Activated CD4-positive, alpha-beta T cell treated with anti-CD3 and anti-CD28 coated beads for 24 hours (primary cell): ENCODE measurements at places on chromosomes 16 and 17.

DNA sequence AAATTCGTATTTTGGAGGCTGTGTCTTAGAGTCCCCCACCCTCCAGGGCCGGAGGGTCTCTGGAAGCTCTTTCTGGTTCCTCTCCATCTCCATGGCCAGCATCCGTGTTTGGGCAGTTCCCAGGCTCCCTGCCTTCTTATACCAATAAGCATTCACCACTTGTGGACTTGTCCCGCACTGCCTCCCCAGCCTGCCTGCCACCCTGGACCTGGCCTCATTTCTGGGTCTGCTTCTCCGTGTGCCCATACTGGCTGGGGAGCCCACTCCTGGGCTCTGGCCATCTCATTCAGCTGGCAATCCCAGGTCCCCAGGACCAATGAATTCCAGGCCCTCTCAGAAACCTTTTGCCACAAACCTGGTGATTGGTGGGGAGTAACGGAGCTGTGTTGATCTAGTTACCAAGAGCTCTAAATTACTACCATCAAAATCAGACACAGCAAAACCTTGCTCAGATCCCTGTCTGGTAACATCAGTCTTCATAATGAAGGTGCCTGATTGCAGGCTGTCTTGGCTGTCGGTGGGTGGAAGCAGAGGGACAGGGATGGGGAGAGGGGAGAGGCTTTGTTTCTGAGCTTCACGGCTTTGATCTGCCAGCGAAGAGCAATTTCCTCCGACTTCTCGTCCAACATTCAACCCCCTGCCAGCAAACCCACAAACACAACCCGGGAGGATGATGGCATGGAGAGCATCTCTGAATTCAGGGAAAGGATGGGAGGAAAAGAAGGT is 27.7 kb upstream of the CRHR1 start:
- no peak for DNase-seq

DNA sequence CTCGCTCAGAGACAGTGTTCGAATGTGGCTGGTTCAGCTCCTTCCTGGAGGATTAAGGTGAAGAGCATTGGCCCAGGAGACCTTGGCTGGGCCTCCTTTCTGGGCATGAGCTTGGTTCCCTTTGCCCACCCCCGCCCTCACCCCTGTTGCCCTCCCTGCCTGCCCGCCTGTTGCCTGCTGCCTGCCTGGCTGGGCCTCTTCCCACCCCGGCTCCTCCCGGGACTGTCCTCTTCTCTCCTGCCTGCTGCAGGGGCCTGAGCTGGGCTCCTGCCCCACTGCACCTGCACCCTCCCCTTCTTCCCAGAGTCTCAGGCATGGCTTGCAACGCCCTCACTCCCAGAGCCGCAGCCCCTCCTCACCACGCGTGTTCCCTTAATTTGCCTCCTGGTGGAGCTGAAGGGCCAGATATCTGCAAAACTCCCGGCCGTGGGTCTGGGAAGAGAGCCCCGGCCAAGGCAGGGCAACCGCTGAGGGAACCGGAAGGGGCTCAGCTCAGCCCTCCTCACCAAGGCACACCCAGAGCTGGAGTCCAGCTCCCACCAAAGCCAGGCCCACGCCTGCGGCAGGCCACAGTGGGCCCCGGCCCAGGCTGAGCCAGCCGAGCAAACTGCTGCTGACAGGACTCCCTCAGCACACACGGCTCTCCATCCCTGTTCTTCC is 31.2 kb downstream of the MNT start:
- no peak for DNase-seq

DNA sequence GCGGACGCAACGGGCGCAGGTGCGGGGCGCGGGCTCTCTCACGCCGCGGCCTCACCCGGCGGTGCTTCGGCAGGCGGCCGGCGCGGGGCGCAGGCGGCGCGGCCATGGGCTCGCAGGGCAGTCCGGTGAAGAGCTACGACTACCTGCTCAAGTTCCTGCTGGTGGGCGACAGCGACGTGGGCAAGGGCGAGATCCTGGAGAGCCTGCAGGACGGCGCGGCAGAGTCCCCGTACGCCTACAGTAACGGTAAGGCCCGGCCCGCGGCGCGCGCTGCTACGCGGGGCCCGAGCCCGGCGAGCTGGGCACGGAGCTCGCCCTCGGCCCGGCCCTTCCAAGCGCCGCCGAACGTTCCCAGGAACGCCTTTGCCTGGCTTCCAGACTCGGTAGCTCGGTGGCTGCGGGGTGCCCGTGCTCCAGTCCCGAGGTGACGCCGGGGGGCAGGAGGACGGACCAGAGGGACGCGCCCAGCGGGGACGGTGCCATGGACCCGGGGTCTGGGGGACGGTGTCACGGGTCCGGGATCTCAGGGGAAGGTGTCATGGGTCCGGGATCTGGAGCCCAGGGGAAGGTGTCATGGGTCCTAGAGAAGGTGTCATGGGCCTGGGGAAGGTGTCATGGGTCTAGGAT is 435 bp downstream of the RAB40C start:
- no peak for DNase-seq

- no peak for DNase-seq
These were observed 357.0 kb upstream of the C16orf82 start for GRCh38 chr16:26709754-26710153.

- no peak for DNase-seq
These were observed 4.9 kb downstream of the MYLK3 start for GRCh38 chr16:46743232-46743719.

DNA sequence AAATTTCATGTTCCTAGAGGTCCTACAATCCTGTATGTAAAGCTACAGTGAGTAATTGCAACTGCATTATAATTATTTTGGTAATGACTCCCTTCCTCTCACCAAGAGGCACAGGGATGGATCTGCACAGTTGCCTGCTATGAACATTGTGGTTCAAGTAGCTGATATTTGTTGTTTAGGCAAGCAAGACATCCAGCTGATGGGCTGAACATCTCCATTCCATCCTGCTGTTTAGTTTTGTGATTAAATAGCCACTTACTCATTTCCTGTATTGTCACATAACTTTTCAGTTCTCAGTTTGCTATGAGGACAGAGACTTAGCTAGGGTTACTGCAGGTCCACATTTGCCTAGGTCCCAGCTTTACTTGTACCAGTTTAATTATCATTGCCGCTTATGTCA is 181.2 kb upstream of the TBX2 start:
- no peak for DNase-seq
